ENCODE measurements at places on chromosomes 1 and 21.

- DNase-seq: no peak
Observed at GRCh38 chr1:30343562-30343961, 379.8 kb downstream of the MATN1 start.

- no peak for DNase-seq
Observed at GRCh38 chr1:1213345-1214265, at the start of gene TNFRSF4. TNFRSF4 (minus strand) TSS chr1:1214153; CDS start chr1:1214127, 26 bp downstream.

DNA sequence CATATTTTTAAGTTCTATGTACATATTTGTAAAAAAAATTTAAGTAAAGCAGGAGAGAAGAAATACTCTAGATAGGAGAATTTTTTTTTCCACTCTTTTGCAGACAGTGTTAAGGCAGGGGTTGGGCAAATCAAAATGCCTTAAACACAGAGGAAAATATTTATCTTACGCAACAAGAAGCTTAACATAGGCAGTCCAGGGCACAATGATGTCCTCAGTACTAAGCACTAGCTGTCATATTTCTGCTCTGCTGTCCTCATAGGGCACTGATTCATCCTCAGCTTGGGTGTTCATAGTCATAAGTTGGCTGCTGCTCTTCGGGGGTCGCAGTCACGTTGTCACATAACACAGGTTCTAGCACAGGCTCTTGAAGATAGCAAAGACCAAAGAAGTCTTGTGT, 247.4 kb downstream of the PTBP2 start:
- DNase-seq: no peak

DNA sequence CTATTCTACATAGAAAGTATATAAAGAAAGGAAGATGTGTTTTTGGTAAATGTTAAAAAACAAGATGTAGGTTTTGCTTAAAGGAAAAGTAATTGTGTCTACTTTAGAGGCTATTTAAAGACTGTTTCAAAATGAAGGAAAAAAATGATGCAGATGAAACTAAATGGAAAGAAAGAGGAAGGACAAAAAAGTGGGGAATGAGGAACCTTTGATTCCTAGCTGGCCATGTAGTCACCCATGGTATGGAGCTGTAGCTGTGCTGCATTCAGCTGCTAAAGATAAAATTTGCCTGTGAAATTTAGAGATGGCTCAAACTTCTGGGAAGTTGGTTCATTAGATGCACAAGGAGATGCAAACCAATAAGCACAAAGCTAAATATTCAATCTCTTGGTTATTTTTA, 86.8 kb upstream of the SERBP1 start:
- DNase-seq: no peak

- no peak for DNase-seq
Observed at GRCh38 chr1:171801487-171801891, 20.0 kb downstream of the METTL13 start.

- no peak for DNase-seq
Observed at GRCh38 chr1:211493876-211494653, 2.1 kb upstream of the RD3 start.

GRCh38 chr21:35195232-35195631, 146.1 kb upstream of the RUNX1 start:
- no peak for DNase-seq

DNA sequence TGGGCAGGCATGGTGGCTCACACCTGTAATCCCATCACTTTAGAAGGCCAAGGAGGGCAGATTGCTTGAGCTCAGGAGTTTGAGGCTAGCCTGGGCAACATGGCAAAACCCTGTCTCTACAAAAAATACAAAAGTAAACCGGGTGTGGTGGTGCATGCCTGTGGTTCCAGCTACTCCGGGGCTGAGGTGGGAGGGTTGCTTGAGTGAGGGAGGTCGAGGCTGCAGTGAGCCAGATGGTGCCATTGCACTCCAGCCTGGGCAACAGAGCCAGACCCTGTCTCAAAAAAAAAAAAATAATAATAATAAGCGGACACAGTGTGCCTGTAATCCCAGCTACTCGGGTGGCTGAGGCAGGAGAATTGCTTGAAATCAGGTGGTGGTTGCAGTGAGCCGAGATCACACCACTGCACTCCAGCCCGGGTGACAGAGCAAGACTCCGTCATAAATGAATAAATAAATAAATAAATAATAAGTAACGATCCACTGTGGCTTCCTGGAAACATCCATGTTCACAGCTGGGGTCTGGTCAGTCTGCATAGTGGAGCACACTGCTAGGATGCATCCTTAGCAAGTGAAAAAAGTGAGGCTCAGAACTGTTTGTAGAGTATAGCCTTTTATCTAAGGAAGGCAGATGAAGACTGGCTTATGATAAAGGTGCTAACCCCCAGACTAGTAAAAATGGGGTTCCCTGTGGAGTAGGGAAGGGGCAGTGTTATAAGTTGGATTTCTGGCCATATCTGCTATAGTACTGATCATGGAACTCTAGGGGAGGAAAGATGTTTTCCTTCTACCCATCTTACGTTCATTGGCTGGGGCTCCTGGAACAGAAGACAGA, 15.7 kb downstream of the PKNOX1 start:
- DNase-seq: no peak

DNA sequence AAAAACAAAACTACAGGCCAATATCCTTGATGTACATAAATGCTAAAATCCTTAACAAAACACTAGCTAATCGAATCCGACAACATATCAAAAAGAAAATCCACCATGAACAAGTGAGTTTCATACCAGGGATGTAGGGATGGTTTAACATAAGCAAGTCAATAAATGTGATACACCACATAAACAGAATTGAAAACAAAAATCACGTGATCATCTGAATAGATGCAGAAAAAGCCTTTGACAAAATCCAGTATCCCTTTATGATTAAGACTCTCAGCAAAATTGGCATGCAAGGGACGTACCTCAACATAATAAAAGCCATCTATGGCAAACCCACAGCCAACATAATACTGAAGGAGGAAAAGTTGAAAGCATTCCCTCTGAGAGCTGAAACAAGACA, 466.1 kb downstream of the BRINP3 start:
- no peak for DNase-seq

- DNase-seq: no peak
Observed at GRCh38 chr1:236619398-236619797, 15.1 kb upstream of the HEATR1 start.

GRCh38 chr1:156726549-156727226, 1.6 kb upstream of the METTL25B start:
- no peak for DNase-seq

GRCh38 chr1:183593356-183593755, 3.1 kb upstream of the NCF2 start:
- DNase-seq: no peak

- no peak for DNase-seq
Observed at GRCh38 chr1:22553991-22554522, 9.2 kb upstream of the EPHA8 start.

- no peak for DNase-seq
Observed at GRCh38 chr21:33026443-33026858, 716 bp downstream of the OLIG2 start.

DNA sequence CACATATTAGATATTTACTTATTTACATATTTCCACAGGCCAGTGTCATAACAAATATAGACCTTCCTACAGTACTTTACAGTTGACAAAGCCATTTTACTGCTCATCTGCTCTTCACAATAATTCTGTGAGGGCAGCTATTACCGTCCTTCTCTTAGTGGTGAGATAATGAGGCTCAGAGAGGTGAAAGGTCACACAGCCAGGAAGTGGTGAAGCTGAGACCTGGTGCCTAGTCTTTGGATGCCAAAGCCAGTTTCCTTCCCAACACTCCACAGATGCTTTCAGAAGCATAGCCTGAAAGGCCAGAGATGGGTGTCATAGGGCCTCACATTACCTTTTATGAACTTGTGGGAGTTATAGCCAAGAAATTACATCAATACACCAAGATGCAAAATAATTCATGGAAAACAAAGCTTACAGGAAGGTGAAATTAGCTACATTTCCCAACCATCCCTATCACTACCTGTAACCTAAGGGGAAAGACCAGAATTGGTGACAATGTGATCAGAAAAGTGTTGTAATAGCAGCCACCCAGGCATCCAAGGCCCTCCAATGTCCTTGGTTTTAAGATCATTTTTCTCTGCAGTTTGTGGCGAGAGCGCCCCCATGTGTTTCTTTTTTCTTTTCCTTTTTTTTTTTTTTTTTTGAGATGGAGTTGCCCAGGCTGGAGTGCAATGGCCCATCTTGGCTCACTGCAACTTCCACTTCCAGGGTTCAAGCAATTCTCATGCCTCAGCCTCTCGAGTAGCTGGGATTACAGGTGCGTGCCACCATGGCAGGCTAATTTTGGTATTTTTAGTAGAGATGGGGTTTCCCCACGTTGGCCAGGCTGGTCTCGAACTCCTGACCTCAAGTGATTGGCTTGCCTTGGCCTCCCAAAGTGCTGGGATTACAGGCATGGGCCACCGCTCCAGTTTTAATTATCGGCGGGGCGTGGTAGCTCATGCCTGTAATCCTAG, 26.5 kb upstream of the RPL11 start:
- no peak for DNase-seq

GRCh38 chr1:39954870-39955546, at the start of gene MFSD2A:
MFSD2A (plus strand) TSS chr1:39955145; CDS start chr1:39955293, 148 bp downstream.
- peak; percentile 80 for DNase-seq

All from activated effector memory CD4-positive, alpha-beta T cell treated with Interleukin-2 at 50 U/mL for 16 hours (primary cell).